Vagina (tissue), 2 donors: ENCODE measurements at places on chromosomes 6 and 20. TPM values are rescaled to one million over a fixed set of nuclear protein-coding genes. Genes with fewer than 3 reads are reported as not detected.

- no peak overlapping the region for H3K27ac ChIP-seq
- H3K4me1 ChIP-seq, result no peaks in the 10 kb centered on the region
- peaks cover 12% of the 10 kb centered on the region for H3K36me3 ChIP-seq
- no peak for DNase-seq
- no peaks in the 10 kb centered on the region for H3K27me3 ChIP-seq
- no peak overlapping the region for H3K4me3 ChIP-seq
Observed at GRCh38 chr6:87623248-87623647, 33.3 kb downstream of the ORC3 start.

DNA sequence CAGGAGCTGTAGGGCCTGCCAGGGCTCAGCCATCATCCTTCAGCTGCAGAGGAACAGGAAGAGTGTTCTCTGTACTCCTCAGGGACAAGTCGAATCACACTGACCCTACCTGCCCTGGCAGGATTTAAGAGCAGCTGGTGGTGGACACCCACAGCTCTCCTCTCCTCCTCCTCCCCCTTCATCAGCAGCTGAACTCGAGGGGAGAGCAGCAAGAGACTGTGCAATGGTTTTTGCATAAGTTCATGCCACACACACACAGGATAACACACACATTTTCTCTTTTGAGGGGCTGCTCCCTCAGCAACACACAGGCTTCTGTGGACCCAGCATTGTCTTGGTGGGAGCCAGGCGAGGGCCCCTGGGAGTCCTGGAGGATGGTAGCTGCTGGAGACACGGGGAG lies at the start of gene CST11:
TSS of gene CST11 (minus strand) at position 101 of the 400 bp plus-strand sequence. CDS start at position 36, 65 bp downstream.
- H3K36me3 ChIP-seq, result no peaks in the 10 kb centered on the region
- H3K27me3 ChIP-seq, result no peaks in the 10 kb centered on the region
- H3K4me1 ChIP-seq, result no peaks in the 10 kb centered on the region
- no peak within 1 kb of the TSS for H3K4me3 ChIP-seq

GRCh38 chr6:170050591-170051041 lies 240.3 kb downstream of the DLL1 start:
- DNase-seq, result no peak
- H3K4me1 ChIP-seq, result peaks cover 28% of the 10 kb centered on the region
- H3K36me3 ChIP-seq, result no peaks in the 10 kb centered on the region
- H3K27ac ChIP-seq, result peak overlapping the region; percentile 83
- no peaks in the 10 kb centered on the region for H3K27me3 ChIP-seq

The CRISP1 gene
- not detected for total RNA-seq

The APOM gene
- not detected for total RNA-seq

The HLA-DQB2 gene
- total RNA-seq, result 4.7 TPM
